Stimulated activated CD8-positive, alpha-beta memory T cell treated with anti-CD3 and anti-CD28 coated beads, Interleukin-7, amount 100 ng/mL, for 24 hours (primary cell): ENCODE measurements at places on chromosomes 11 and 22.

DNA sequence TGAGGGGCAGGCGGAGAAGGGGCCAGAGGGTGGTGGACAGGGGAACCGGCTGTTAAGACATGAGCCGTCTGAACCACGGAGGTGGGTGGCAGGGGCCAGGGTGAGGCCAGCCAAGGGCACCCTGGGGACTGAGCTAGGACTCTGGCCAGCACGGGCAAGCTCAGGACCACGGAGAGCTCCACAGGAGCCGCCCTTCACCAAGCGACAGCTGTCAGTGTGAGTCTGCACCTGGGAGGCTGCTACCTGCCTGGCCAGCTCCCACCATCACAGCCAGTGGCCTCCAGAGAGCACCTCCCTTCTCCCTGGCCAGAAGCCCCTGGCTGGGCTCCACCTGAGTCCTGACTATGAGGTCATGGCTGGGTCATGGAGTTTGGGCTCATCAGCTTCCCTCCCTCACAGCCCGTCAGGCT is 21.6 kb downstream of the MGAT3 start:
- DNase-seq = no peak

- no peak for DNase-seq
These were observed 31.5 kb downstream of the ZBTB16 start for GRCh38 chr11:114090976-114091375.

DNA sequence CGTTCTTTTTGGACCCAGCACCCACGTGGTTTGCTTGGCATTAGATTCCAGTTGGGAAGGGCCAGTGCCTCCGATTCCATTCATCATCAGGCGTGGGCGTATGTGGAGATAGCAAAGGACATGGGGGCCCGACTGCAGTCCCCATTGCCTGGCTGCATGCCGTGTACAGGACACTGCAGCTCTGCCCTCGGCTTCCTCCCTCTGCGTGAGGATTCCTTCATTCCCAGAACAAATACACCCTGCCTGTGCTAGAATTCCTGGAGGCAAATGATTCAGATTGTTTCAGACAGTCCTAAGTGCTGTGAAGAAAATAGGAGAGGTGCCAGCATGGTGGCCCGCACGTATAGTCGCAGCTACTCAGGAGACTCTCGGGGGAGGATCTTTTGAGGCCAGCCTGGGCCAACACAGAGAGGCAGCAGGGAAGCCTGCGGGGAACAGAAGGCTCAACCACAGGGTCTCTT is 15.4 kb downstream of the DERL3 start:
- DNase-seq = no peak

DNA sequence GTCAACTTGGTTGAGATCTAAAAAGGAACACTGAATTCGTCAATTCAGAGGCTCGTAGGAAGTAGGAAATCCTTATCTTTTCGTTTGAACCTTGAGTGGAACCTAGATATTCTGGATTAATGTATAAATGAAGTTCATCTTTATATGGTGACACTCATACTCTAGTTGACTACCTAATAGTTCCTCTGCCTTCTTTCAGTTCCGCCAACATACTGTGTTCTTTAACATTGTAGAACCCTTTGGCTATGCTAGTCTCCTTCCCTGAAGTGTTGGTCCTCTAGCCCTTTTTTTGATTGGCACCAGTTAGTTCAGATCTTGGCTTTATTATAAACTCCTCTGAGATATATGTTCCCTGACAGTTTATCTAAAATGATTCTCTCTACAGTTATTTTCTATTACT is 1.5 kb downstream of the ATM start:
- no peak for DNase-seq

DNA sequence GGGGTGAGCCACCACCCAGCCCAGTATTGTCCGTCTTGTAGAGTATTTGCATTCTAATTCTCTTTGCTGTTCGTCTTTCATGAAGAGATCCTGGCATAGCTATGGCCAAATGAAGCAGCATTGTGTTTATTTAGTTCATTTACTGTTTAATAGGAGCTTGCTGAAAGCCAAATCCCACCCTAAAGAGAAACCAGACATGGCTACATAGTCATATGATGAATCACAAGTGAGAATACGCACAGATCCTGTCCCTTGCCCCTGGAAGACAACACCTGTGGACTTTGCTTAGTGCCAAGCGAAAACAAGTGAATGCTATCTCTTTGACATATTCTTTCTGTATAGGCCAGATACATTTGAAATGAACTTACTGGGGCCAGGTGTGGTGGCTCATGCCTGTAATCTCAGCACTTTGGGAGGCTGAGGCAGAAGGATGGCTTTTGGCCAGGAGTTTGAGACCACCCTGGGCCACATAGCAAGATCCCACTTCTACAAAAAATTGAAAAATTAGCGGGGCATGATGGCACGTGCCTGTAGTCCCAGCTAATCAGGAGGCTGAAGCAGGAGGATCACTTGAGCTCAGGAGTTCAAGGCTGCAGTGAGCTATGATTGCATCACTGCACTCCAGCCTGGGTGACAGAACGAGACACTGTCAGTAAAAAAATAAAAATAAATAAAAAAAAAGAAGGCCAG is 5.1 kb upstream of the ARFGAP3 start:
- no peak for DNase-seq

GRCh38 chr11:117786135-117786870 is 10.7 kb downstream of the DSCAML1 start:
- no peak for DNase-seq

DNA sequence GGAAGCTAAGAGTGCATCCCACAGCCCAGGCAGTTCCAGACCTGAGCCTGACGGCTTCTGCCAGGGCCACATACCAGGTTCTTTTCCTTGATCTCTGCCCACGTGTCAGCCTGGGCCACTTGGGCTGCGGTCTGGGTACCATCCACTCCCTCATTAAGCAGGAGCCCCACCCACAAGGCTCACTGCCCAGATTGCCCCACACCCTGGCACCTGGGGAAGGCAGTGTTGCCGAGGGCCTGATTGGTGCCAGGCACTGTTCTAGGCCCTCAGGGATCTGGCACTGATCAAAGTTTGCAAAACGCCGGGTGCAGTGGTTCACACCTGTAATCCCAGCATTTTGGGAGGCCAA is 15.4 kb downstream of the GGA1 start:
- DNase-seq = no peak

GRCh38 chr11:127071606-127072005 is 71.0 kb upstream of the KIRREL3 start:
- DNase-seq = no peak

DNA sequence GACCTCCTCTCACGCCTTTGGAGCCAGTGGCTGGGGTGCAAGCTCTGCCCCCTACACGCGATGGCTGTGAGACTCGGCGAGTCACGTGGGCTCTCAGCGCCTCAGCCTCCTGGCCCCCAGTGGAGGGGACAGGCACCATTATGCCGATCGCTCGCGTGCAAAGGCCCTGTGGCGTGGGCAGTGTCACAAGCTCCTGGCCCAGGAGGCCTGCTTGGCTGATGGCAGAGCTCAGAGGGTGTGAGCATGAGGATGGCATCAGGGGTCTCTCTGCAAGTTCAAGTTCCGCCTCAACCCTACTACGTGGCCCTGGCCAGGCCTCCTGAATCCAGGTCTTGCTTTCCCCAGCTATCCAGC is 90.8 kb upstream of the KCNQ1OT1 start:
- DNase-seq = no peak

GRCh38 chr11:16295592-16295991 is 60.8 kb downstream of the SOX6 start:
- no peak for DNase-seq

- no peak for DNase-seq
These were observed 14.3 kb downstream of the CHST1 start for GRCh38 chr11:45651156-45651555.

DNA sequence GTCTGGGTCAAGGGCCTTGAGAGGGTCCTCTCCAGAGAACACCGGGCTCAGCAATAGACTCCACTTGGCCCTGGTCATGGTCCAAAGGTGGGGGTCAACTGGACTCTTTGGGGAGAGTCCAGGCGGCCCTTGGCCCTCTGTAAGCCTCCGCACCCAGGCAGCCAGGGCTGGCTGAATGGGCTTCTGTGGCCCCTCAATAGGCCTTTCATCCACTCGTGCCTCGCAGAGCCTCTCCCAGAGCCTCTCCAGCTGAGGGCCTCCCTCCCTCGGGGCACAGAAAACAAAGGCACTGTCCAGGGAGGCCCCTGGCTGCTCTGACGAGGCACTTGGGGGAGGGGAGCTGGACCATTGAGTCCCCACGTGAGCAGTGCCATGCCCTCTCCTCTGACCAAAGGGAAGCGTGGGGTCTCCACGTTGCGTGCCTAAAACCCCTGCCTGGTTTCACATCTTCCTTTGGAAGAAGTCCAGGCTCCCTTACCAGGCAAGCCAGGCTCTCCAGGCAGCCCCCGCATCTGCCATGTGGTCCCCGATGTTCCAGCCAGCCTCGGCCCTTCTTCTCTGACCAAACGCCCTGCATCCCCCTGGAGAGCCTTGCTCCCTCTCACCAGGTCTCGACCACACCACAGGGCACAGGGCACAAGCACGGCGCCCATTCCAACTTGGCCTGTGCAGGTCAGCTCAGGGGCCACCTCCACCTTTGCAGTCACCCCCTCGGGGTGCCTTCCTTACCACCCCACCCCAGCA is 15.5 kb downstream of the KIAA0930 start:
- DNase-seq = no peak

DNA sequence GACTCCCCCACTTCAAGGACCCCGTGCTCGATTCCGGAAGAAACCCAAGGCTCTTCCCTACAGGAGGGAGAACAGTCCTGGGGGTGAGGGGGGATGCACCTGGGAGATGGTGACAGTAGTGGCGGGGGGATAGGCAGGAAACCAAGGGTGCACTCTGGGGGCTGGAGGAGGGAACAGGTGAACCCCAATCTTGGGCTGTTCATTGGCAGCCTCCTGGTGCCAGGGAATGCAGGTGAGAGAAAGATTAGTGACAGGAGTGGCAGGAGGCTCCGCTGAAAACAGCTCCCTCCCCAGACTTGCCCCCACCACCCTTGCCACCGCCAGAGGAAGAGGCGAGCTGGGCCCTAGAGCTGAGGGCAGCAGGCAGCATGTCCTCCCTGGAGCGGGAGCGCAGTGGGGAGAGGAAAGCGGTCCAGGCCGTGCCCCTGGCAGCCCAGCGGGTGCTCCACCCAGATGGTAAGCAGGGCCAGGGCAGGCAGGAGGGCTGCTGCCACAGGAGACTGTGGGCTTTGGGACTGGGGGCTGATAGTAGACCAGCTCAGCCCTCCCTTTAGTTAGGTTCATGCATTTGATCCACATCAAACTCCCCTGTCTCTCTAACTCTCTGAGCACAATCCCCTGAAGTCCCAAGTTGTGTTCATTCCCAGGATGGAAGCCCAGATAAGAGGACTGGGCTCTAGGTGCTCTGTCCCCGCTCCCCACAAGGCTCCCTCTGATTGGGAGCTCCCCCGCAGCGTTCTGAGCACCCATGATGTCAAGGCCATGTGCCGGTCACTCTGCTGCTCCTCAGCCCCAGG is 14.5 kb downstream of the ROBO3 start:
- DNase-seq = no peak

- DNase-seq = no peak
These were observed 660.5 kb downstream of the NTM start for GRCh38 chr11:132030896-132031295.

GRCh38 chr11:72899238-72899637 is 85.0 kb downstream of the ATG16L2 start:
- no peak for DNase-seq

GRCh38 chr11:43925063-43925931 is 17.1 kb upstream of the C11orf96 start:
- DNase-seq = no peak

GRCh38 chr11:8833568-8834315 is 77.2 kb upstream of the AKIP1 start:
- no peak for DNase-seq

- no peak for DNase-seq
These were observed 79.1 kb upstream of the LMO2 start for GRCh38 chr11:33970984-33971466.

- DNase-seq = no peak
These were observed 496.0 kb downstream of the MIAT start for GRCh38 chr22:27153386-27153785.

DNA sequence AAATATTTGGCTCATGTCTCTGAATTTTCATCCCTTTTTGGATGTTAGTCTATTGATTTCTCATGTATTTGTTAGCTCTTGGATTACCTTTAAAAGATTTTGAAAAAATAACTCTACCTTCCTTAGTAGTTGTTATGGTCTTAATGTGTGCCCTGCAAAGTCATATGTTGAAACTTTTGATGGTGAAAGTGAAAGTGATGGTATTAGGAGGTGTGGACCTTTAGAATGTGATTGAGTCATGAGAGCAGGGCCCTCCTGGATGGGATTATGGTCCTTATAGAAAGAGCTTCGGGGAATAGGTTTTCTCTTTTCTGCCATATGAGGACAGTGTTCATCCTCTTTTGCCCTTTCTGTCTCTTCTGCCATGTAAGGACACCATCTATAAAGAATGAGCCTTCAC is 33.6 kb upstream of the MPPED2 start:
- DNase-seq = no peak

DNA sequence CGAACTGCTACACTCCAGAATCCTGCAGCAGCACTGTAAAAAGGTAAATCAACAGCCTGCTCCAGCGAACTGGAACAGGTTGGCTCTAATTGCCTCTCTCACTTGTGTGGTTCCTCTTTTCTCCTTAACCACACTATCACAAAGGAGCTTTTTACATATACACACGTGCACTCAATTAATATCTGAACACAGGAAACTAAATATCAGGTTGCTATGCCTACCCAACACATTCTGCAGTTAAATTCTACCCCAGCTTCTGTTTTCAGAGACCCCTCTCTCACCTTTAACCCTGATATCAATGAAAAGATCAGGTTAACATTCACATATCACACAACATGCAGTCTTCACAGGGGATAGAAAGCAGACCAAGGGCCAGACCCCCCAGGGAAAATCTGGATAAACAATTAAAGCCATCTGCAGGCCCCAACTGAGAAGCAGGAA is 11.0 kb downstream of the RBFOX2 start:
- DNase-seq = no peak

DNA sequence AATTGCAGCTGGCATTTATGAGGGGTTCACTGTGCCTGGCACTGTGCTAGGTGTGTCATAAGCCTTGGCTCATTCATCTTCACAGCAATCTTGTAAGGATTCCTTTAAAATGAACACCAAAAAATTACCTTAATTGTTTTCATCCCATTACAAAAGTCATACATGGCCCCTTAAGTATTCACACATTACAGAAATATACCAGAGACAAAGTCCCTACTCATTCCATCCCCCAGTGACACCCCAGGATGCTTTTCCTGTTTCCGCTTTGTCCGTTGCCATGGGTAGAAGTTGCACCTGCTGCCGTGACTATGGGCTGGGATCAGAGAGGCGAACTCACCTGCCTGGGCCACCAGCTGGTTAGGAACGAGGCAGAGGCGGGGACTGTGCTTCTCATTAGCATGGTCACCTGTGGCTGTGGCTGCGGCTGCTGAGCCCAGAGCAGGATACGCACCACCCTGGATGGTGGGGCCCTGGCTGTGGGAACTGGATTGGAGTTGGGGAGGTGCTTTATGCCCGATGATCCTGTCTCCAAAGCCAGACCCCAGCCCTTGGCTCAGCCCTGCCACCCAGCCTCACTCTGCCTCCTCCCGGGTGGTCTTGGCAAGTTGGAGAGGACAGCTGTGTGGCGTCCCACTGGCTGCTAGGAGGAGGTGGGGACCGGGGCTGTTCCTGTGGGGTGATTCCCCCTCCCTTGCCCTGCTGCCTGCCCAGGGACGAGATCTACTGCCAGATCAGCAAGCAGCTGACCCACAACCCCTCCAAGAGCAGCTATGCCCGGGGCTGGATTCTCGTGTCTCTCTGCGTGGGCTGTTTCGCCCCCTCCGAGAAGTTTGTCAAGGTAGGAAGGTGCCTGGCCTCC is 60.8 kb downstream of the MYO7A start:
- DNase-seq = no peak
